Psoas muscle (tissue), 8 donors: ENCODE measurements at places on chromosomes 6 and 20. TPM values are rescaled to one million over a fixed set of nuclear protein-coding genes. Genes with fewer than 3 reads are reported as not detected.

- DNase-seq = no peak
Measured at GRCh38 chr20:10925767-10926166, 252.0 kb upstream of the JAG1 start.

DNA sequence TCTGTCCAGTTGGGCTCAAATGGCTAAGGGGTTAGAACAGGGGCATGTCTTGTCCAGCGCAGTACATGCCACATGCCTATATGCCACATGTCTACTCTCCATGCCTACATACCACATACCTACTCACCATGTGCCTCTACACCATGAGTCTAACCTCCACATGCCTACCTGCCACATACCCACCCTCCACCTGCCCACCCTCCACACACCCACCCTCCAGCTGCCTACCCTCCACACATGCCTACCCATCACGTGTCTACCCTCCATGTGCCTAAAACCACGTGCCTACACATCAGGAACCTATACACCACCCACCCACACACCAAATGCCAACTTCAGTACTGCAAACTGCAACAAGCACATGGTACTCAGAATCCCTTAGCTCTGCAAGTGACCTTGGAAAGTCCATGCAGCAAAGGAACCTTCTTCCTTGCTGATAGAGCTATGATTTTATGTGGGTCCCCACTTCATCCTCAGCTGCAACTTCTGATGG, 113.0 kb upstream of the CST7 start:
- no peak for DNase-seq

- no peak for DNase-seq
Measured at GRCh38 chr6:26249957-26250697, 114.9 kb upstream of the BTN3A2 start.

DNA sequence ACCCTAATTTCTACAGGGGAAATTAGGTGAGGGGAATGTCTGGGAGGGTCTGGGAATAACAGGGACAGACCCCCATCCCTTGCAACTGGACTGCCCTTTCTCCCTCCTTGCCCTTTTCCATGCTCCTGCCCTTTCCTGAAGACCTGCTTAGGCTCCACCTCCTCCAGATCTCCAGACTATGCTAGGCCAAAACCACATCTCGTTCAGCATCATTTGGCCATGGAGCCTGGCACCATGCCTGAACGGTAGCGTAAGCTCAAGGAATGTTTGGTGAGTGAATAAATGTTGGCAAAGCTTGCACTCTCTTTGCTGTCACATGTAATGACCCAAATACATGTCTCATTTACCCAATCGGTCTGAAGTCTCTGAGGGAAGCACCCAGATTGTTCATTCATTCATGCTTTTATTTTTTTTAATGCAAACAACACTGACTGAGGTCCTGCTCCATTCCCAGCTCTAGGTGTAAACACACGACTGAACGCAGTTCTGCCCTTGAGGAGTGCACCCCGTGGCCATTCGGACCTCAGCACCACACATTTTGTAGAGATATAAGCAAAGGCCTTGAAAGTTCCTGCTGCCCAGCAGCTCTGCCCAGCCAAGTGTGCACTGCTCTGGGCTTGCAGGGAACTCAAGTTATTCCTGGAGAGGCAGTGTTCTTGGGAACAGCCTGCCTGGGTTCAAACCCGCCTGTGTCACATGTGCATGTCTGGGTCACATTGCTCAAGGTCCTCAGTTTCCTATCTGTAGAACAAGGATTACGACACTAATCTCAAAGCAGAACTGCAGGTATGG, 1.1 kb upstream of the GRM4 start:
- no peak for DNase-seq

DNA sequence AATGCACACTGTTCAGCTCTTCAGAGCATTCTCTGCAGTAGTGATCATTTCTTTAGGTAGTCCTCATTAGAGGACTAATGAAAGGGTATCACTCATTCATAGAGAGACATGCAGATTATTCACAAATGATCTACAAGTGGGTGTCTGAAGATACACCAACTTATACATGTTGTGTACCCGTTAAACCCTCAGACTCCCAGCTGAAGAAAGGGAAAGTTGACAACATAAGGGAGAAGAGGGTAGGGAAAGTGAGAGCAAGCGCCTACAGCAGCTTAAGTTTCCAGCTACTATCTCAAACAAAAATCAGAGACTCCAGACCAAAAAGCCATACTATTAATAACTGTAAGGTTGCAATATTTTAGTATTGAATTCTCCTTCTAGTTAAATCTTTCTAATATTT, 37.1 kb downstream of the FAXC start:
- DNase-seq = no peak

The WFDC5 gene
- total RNA-seq = not detected

The PRPH2 gene
- 1.8 TPM for total RNA-seq

The HRH3 gene
- not detected for total RNA-seq

The HLA-DQA2 gene
- total RNA-seq = 0.16 TPM
